ENCODE measurements at places on chromosomes 7 and 10.

GRCh38 chr7:22677680-22678079, 49.3 kb upstream of the IL6 start:
- DNase-seq, result no peak

GRCh38 chr7:112740667-112741066, 49.5 kb downstream of the TMEM168 start:
- no peak for DNase-seq

DNA sequence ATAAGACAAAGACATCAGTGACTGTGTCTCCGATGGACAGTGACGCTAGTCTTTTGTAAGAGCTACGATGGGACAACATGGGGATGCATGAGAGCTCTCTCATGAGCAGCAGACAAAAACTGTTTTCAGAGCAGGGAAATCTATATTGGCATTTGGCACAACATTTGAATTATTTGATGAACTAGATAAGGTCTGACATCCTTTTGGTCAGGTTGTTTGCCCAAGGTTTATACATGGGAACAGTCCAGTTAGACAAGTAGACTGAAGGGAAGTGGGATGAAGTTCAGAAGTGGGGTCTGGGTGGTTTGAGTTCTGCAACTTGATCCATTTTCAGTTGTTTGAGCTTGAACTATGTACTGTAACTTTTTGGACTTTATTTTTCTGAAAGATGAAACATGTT, 50.8 kb downstream of the BUB3 start:
- DNase-seq, result no peak

DNA sequence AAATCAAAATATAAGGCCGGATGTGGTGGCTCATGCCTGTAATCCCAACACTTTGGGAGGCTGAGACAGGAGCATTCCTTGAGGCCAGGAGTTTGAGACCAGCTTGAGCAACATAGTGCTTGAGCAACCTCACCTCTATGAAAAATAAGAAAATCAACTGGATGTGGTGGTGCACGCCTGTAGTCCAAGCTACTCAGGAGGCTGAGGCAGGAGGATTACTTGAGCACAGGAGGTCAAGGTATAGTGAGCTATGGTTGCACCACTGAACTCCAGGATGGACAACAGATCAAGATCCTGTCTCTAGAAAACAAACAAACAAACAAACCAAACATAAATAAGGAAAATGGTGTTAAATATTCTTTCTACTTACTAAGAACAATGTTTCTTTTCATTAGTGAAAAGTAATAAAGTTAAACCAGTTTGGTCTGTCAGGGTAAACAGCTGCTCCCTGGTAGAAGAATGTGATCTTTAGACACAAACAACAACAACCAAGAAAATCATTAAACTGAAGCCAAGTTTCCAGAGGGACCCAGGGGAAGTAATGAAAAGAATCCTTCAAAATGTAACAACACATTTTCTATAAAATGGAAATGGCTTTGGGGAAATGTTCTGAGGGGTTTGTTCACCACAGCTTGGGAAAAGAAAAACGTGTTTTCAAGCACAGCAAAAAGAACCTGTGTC, 17.5 kb upstream of the BAG3 start:
- no peak for DNase-seq

- DNase-seq, result peak; percentile 26
Measured at GRCh38 chr7:151251689-151252560, 3.4 kb upstream of the SMARCD3 start.

GRCh38 chr7:27242555-27243339, at the start of gene EVX1:
TSS of gene EVX1 (plus strand) at chr7:27242802. CDS start at chr7:27243031, 229 bp downstream.
- DNase-seq, result no peak

GRCh38 chr10:89684604-89685003, 16.8 kb upstream of the KIF20B start:
- DNase-seq, result no peak

- no peak for DNase-seq
Measured at GRCh38 chr10:86250399-86250798, 116.2 kb downstream of the GRID1 start.

GRCh38 chr10:119680050-119680449, 28.9 kb downstream of the BAG3 start:
- no peak for DNase-seq

- no peak for DNase-seq
Measured at GRCh38 chr10:113178771-113179170, 228.7 kb downstream of the TCF7L2 start.

GRCh38 chr7:34165927-34166550, 260.7 kb downstream of the BMPER start:
- DNase-seq, result peak; percentile 40

DNA sequence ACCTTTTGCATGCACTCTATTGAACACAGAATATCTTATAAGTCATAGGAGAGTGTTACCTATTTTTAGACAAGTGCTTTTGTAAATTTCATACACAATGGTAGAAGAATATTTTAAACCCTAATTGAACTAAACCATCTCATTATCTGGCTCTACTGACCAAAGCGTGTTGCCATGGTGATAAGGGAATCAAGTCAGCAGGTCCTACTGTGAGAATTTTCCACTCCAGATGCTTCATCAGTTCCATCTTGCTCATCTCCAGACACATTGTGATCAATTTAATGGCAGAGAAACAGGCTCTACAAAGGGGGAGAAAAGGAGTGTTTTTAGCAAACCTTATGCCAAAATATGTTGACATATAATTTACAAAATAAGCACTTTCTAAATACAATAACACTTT, 621.9 kb upstream of the GHITM start:
- no peak for DNase-seq

- no peak for DNase-seq
Measured at GRCh38 chr7:110621289-110621688, 469.6 kb upstream of the LRRN3 start.

- DNase-seq, result no peak
Measured at GRCh38 chr7:67842571-67842970, 845.9 kb downstream of the TYW1 start.

GRCh38 chr10:86262688-86263181, 103.9 kb downstream of the GRID1 start:
- no peak for DNase-seq

- DNase-seq, result no peak
Measured at GRCh38 chr7:33109758-33110238, 594 bp upstream of the RP9 start.

- DNase-seq, result no peak
Measured at GRCh38 chr10:14438057-14438456, 107.3 kb upstream of the FRMD4A start.

GRCh38 chr7:123657304-123657685, 1.6 kb downstream of the LMOD2 start:
- DNase-seq, result no peak

GRCh38 chr10:13528123-13528874, 515 bp downstream of the BEND7 start:
- DNase-seq, result no peak

DNA sequence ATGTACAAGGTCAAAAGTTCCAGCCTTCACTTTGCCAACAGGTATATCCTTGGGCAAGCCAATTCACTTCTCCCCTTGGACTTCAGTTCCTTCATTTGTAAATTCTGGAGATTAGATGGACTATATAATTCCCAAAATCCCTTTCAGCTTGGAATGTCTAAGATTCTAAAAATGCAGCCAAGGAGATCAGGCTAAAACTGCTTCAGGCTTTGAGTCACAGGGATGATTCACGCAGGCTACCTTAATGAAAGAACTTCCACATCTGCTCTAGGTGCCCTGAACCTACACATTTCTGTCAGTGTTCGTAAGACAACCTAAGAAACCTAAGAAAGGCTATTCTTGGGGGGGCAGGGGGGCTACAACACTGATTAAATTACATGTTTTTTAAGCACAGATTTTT, 7.1 kb downstream of the CPVL start:
- peak; percentile 35 for DNase-seq

GRCh38 chr7:99139036-99139435, 4.9 kb downstream of the SMURF1 start:
- DNase-seq, result peak; percentile 62

DNA sequence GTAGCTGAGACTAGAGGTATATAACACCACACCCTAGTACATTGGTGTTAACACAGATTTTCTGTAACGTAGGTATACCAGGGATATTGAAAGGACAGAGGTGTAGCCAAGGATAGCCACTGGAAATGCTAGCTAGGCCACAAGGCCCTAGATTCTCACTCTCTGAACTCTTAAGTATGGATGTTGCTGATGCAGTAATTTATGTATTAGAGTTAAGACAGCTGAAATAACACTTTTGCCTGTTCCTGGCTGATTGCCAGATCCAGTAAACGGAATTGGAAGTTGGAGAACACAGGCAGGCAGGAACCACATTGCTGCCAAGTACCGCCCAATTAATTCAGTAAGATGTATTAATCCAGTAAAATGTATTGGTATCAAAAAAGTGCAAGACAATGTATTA, 1.8 kb downstream of the CALU start:
- no peak for DNase-seq

- no peak for DNase-seq
Measured at GRCh38 chr10:108060246-108060645, 895.7 kb upstream of the SORCS1 start.

DNA sequence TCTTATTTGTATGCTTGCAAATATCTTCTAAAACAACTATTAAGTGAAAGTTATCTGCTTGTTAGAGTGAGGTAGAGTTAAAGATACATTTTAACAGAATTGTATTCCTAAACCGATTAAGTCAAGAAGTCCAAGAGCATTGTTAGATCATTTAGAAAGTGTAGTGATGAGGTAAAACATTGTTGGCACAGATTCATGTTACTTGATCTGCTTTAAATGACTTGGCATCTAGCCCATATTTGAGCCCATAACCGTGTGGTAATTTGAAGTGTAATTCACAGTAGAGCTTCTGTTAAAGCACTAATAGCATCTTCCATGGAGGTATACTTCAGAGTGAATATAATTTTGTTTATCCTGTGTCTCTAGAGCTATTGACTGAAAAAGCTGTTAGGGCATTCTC, 62.1 kb downstream of the PTEN start:
- DNase-seq, result no peak

GRCh38 chr10:110258542-110258941, 46.2 kb downstream of the SMNDC1 start:
- no peak for DNase-seq

DNA sequence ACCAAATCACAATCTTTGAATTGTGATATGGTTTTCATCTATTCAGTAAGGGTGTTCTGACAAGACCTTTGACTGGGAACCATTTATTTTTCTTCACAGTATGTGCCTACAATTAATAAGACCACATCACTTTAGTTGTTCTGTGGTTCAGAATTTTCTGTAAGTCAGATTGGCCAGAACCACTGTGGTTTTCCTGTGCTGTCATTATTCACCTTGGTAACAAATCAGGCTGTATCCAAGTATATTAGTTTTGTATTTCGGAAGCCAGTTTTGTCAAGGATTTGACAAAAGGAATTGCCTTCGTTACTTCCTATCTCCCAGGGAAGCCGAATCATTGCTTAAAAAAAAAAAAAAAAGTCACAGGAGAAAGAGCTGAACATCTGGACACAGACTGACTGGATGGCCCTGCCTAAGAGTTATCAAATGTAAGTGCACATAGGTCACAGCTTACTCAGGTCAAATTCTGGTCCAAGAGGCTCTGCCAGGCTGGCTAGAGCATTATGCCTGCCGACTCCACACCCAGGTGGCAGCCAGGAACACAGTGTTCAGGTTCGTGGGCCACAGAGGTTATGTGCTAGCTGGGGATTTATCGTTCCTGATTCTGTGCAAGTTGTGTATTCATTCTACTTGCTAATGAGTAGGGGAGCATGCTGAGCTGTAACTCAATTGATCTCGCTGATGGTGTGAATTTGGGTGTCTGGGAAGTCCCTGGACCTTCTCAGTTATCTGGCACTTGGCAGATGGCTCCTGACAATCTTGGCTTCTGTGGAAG, 175.3 kb downstream of the JAZF1 start:
- no peak for DNase-seq

DNA sequence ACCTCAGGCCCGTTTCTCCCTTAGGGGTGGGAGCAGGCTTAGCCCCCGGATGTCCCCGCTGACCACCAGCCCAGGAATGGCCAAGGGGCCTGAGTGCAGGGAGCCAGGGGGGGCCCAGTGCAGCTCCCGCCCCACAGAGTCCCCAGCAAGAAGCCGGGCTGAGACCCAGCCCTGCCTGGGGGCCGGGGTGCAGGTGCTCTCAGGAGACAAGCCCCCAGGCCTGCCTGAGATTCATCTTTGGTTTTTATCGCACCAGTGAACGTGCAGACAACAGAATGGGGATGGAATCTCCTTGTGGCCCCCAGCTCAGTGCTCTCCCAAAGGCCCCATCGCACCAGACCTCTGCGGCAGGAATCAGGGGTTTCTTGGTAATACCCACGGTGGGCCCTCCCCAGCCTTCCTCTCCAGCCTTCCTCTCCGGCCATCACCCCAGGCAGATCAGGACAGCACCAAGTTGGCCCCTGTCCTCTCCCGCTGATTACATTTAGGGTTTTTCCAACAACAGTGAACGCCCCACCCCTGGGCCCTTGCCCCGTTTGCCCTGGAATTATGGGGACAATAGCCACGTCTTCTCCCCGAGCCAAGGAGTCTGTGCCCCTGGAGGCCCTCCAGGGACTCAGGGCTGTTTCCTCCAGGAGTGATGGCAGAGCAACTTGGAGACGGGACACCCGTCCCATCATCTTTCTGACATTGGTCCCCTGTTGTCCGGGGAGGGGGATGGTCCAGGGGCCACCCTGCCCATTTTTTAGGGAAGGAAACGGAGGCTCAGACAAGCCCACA, 22.4 kb downstream of the ADAP1 start:
- DNase-seq, result no peak

Data from kidney glomerular epithelial cell (primary cell).